A549 treated with ZK216348 at 1 μM for 4 hours (cell line): ENCODE measurements at places on chromosomes 3 and 15. TPM values are rescaled to one million over a fixed set of nuclear protein-coding genes. Genes with fewer than 3 reads are reported as not detected.

TRIP4 gene
- 24.4 to 36.1 TPM (median 26.6 TPM) in 5 replicates for total RNA-seq

ZIC1 gene
- not detected in 5 replicates for total RNA-seq

QARS1 gene
- total RNA-seq: 106 to 180 TPM (median 147 TPM) in 5 replicates

EFHB gene
- total RNA-seq: 0.53 to 1.6 TPM (median 0.75 TPM) in 5 replicates

NECTIN3 gene
- total RNA-seq: 14.3 to 30.4 TPM (median 23.0 TPM) in 5 replicates

DENND4A gene
- total RNA-seq: 5.0 to 6.4 TPM (median 5.4 TPM) in 5 replicates

LRRIQ4 gene
- total RNA-seq: not detected in 5 replicates

SMCO1 gene
- total RNA-seq: not detected in 5 replicates

TGM4 gene
- total RNA-seq: 0.08 to 0.12 TPM in 2 of 5 replicates, not detected in the others

CHAC1 gene
- 4.3 to 8.5 TPM (median 6.2 TPM) in 5 replicates for total RNA-seq

SERPINI2 gene
- not detected in 5 replicates for total RNA-seq

CP gene
- total RNA-seq: 4.1 to 7.0 TPM (median 6.2 TPM) in 5 replicates

SAMMSON gene
- not detected in 5 replicates for total RNA-seq

GNB5 gene
- 38.8 to 56.6 TPM (median 50.0 TPM) in 5 replicates for total RNA-seq

RASGRF1 gene
- 0.32 to 1.9 TPM (median 0.54 TPM) in 5 replicates for total RNA-seq

ISLR gene
- total RNA-seq: 0.24 to 0.41 TPM (median 0.33 TPM) in 4 of 5 replicates, not detected in the other

SPINT1 gene
- total RNA-seq: 0.66 to 1.5 TPM (median 1.1 TPM) in 5 replicates

TRPC1 gene
- total RNA-seq: 3.5 to 9.2 TPM (median 8.3 TPM) in 5 replicates

NRROS gene
- total RNA-seq: not detected in 5 replicates

GPR156 gene
- total RNA-seq: 0.34 to 0.47 TPM (median 0.34 TPM) in 5 replicates

HAPLN3 gene
- total RNA-seq: 14.7 to 33.6 TPM (median 27.3 TPM) in 5 replicates

RAD18 gene
- 9.4 to 22.4 TPM (median 14.9 TPM) in 5 replicates for total RNA-seq

ZNF620 gene
- 1.4 to 2.2 TPM (median 1.6 TPM) in 5 replicates for total RNA-seq

GABRR3 gene
- not detected in 5 replicates for total RNA-seq
